ENCODE measurements at places on chromosomes 4 and X.

DNA sequence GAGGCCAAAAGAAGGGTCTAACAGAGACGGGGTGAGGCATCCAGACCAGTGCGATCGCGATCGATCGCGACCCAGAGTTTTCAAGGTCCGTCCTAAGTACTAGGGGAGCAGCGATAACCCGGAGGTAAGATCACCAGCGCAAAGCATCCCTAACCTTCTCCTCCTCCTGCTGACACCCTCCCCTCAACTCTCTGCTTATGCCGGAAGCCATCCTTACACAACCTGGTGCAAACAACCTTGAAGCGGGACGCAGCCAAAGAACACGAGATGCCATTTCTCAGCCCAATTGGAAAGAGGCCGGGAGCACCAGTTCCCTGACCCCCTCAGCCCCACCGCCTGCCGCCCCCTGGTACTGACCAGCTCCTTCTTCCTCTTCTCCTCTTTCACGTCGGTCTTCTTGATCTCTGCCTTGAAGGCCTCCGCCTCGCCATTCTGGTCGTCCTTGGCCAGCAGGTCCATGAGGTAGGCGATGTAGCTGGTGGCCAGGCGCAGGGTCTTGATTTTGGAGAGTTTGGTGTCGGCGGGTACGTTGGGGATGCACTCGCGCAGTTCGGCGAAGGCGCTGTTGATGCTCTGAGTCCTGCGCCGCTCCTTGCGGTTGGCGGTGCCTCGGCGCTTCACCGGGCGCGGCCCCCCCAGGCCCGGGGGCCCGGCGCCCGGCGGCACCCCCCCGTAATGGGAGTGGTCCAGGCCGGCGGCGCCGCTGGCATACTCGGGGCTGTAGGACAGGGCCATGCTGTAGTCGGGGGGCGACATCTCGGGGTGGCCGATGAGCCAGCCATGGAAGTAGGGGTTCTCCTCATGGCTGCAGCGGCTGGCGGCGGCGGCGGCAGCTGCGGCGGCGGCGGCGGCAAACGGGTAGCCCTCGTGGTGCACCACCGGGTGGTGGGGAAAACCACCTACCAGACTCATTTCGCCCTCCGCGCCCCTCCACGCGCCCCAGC, 1.4 kb downstream of the HAND2 start:
- DNase-seq: no peak

GRCh38 chr4:41575207-41575606, 37.2 kb downstream of the LIMCH1 start:
- no peak for DNase-seq

DNA sequence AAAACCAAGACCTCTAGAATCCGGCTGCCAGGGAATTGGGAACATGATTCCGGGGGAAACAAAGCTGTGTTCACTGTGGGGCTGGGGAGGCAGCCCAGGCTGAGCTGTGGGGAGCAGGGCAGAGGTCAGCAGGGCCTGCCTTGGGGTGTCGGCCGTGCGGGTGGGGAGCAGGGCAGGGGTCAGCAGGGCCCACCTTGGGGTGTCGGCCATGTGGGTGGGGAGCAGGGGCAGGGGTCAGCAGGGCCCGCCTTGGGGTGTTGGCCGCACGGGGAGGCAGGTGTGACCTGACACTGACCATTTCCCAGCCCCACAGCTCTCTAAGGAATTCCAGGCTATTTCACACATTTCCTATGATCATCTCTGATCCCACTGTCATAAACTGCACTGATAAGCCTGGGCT, 45.6 kb upstream of the CPLX1 start:
- DNase-seq: no peak

GRCh38 chr4:169037506-169037905, 27.5 kb upstream of the CBR4 start:
- no peak for DNase-seq

- no peak for DNase-seq
These were observed 64.8 kb downstream of the PLS3 start for GRCh38 chrX:115625572-115626301.

DNA sequence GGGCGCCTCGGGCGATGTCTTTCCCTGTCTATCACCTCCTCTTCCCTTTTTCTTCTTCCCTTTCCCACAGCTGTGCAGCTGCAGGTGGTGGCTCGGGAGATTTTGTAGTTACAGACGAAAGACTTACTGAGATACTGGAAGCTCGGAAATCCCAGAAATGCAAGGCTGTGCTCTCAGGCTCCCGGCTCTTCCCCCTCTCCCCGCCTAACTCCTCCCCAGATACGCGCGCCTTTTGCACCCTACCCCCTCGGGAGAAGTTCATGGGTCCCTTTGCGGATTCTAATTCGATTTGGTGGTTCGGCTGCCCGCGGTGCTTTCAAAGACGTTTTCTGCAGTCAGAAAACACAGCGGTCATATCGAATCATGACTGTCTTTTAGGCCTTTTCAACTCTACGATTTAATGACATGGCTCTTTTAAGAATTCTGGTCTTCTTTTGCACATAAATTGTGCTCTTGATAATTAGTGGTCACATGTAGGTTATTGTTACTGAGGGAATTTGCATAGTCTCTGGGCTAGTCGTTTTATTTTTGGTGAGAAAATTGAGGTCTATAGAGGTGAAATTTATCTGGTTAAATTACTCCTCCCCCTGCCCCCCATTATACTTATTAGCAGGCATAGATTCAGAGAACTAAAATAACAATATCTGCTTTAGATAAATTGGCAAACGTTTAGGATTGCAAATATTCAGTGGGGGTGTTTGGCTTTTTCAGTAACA, 1.6 kb downstream of the SEPTIN11 start:
- DNase-seq: no peak
